ENCODE measurements at places on chromosomes 6 and 20. TPM values are rescaled to one million over a fixed set of nuclear protein-coding genes. Genes with fewer than 3 reads are reported as not detected.

RAB32 gene
- not detected for total RNA-seq

LPA gene
- not detected for total RNA-seq

- no peak for DNase-seq
Observed at GRCh38 chr6:90315986-90316385, 19.3 kb upstream of the BACH2 start.

DNA sequence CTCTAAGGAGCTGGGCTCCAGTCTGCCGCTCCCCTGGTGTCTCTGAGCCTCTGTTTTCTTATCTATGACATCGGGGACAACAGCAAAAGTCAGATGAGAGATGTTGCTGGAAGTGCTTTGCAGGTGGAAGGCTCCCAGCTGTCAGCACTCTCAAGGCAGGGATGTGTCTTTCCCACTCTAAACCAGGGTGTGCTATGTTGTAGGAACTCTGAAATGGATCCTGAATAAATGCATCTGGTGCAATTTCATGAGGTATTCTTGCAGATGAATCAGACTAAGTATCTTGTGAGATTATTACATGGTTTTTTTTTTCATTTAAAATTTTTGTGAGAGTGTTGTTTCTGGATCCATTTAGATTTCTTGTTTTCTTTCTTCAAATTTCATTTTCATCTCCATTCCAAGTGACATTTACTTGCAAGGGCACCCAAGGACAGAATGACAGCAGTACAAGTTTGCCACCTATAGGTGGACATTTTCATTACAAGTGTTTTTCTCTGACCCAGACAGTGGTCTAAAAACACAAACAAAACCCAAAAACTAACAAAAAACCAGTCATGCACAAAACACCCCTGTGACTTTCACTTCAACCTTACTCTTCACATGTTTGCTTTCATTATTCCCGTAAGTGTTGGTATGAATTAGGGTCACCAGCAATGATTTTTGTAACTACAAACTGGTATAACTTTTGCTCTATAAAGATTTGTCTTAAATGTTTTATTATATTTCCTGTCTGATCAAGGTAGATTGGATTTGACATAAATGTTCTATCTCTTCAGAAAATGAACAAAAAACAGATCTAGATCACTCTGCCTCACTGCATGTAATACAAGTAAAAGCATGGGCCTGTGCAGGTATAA is 14.7 kb upstream of the SIM1 start:
- DNase-seq, result no peak

ULBP3 gene
- total RNA-seq, result 1.5 TPM

- no peak for DNase-seq
Observed at GRCh38 chr20:5160882-5161281, 34.1 kb downstream of the CDS2 start.

- no peak for DNase-seq
Observed at GRCh38 chr6:87656857-87657256, 45.2 kb downstream of the AKIRIN2 start.

DNA sequence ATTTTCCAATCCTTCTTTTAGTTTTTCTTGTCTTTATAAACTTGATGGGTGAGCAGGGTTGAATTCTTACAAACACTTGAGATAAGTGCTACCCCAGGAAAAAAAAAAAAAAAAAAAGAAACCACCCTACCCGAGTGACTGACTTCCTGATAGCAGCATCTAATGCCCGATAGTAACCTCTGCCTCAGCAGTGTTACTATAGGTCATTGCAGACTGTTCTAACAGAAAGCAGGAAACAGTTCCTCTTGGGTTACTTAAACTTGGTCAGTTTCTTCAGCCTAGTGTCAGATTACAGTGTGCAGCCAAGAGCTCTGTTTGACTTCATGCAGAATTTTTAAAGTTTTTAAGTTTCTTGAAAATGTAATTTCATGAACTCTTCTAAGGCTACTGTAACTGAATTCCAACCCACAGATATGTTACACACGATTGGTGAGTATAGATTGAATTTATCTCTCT is 2.1 kb downstream of the MYLIP start:
- peak; percentile 91 for DNase-seq

DNA sequence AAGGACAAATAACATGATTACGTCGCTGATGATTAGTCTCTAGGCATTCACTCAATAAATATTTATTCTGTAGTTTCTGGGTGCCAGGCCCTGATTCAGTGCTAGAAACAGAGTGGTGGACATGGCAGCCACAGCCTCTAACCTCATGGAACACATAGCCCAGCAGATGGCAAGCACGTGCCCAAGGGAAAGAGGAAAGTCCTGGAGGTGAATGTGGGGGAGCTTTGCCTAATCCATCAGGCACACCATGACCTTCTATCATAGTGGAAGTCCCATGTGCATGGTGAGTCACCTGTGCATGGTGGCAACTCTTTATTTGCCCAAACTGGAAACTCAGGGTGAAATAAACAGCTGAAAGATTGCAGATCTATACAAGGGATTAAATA is 143.0 kb upstream of the TNFAIP3 start:
- DNase-seq, result no peak

DNA sequence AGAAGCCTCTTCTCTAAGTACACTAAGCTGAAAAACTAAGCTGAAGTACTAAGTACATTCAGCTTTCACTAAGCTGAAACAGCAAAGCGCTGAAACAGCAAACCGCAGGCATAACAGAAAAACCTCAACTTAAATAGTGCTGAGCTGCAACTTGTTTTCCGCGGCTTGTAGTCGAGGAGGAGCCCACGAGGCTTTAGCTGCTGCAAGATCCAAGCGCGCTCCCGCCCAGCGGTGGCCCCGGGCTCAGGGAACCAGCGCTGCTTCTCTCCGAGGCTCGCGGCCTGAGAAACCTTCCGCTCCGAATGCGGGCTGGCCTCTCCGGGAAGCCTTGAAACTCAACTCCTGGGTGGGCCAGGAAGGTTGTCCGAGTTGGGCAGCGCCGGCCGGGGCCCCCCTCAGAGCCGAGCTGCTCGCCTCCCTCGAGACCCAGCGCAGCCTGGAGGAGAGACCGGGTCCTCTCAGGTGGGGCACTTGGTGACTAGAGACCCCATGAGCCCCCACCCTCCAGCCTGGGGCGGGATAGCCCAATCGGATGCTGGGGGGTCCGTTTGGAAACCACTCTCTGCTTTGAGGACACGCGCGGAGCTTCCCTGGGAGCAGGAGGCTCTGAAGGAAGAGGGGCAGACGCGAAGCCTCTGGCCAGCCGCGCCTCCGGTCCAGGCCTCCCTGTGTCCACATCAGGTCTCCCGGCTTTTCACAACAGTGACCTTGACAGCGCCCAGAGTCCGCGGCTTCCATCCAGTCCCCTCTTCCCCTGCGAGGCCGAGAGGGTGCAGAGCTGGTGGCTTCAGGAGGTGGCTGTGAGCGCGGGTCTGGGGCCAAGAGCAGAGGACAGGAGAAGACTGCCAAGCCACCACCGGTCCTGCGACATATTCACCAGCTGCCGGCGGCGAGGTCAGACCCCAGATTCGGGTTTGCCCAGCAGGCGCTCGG is 38.1 kb upstream of the HLA-E start:
- DNase-seq, result peak; percentile 78

GSTA3 gene
- total RNA-seq, result not detected

COL19A1 gene
- 0.33 TPM for total RNA-seq

- no peak for DNase-seq
Observed at GRCh38 chr6:13417431-13417830, 70.0 kb downstream of the GFOD1 start.

CHRNA4 gene
- total RNA-seq, result not detected

- no peak for DNase-seq
Observed at GRCh38 chr6:13383328-13384163, 55.2 kb upstream of the TBC1D7 start.

GRCh38 chr20:25467441-25467840 is 60.0 kb downstream of the GINS1 start:
- no peak for DNase-seq

MBOAT1 gene
- total RNA-seq, result 6.5 TPM

Data from CD8-positive, alpha-beta T cell (primary cell).